ENCODE measurements at places on chromosomes 6 and 20.

DNA sequence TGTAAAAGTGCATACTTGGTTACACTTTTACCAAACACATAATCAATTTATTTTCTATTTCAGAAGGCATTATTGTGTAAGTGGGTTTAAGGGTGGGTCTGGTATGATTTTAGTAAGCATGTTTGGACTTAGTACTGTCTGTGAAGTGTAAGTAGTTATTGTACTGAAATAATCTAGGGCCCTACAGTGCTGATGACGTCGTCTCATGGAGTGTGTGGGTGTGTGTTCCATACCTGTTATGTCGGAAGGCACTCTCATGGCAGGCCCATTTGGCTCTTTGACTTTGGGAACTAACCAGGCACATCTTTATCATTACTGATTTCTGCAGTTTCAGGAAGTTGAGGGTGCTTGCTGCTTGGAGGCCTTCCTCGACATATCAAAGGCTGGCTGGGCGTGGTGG, 155.1 kb downstream of the SASH1 start:
- DNase-seq: no peak

DNA sequence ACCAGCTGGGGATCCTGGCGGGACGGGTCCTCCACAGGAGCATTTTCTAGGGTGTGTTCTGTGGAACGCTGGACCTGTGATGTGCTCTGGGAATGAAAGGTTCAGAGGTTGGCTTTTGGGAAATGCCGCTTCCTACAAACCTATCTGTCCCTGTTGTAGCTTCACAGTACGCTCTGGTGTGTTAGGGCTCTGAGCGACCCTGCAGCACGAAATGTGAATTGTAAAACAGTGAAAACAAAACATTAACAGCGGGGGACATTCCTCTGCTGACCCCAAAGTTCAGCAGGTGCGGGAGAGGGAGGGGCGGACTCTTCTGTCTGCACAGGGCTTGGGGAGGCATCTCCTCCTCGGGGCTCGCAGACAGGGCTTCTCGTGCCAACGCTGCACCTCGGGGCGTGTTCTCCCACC, 155.9 kb downstream of the NRN1 start:
- no peak for DNase-seq

DNA sequence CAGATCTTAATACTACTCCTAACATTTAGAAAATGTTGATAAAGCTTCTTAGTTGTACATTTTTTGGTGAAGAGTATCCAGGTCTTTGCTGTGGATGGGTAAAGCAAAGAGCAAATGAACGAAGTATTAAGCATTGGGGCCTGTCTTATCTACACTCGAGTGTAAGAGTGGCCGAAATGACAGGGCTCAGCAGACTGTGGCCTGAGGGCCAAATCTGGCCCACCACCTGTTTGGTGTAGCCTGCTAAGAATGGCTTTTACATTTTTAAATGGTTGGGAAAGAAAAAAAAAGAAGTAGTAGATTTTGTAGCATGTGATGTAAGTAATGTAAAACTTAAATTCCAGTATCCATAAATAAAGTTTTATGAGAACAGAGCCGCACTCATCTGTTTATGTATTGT, 19.4 kb upstream of the MAPK13 start:
- no peak for DNase-seq

DNA sequence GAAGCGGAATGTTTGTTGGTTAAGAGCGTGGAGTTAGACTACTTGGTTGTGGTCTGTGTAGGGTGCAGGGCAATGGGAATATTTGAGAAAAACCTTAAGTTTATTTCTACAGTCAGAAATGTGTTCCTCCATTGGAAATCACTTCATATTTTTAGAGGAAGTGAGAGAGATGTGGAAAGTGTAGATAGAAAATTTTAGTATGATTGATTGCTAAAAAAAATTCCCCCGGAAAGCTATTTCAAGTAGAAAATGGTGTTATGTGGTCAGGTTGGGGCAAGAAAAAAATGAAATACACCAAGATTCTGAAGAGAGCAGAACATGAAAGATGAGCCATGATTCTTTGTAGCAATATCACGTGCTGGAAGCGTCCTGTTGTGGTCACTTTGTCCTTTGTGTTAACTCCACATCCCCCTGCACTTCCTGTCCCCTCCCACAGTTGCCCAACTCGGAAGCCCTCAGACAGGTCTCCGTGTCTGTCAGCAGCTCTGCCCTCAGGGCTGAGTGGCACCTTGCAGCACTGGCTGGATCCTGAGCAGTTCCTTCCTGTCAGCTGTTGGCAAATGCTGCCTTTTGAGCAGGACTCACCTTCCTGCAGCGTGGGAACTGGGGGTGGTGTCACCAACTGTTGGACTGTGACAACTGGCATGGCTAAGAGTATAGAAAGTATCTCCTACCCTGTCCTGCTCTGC, 137.5 kb upstream of the SLC24A3 start:
- no peak for DNase-seq

GRCh38 chr20:25036331-25036936, 21.5 kb downstream of the ACSS1 start:
- no peak for DNase-seq

DNA sequence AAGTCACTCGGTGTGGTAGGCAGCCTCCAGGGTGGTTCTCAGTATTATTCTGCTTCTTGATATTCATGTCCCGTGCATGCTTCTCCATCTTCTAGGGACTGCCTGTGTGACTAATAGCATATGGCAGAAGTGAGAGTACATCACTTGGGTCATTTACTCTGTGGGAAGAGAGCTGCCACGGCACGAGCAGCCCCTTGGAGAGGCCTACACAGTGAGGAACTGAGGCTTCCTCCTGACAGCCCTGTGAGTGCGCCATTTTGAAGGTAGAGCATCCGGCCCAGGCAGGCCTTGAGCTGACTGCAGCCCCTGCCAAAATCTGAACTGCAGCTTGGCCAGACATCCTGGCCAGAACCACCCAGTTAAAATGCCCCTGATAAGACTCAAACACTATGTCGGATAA, 17.3 kb upstream of the MCUR1 start:
- no peak for DNase-seq

- DNase-seq: no peak
These were observed 43.9 kb downstream of the PLCB4 start for GRCh38 chr20:9112541-9113515.
